ENCODE measurements at places on chromosomes 1 and 21.

- peak; percentile 32 for DNase-seq
- no peaks in the 10 kb centered on the region for H3K36me3 ChIP-seq
- no peak overlapping the region for H3K27ac ChIP-seq
Measured at GRCh38 chr1:17198476-17199258, 6.3 kb upstream of the PADI1 start.

GRCh38 chr1:118862755-118863154, 125.4 kb downstream of the TBX15 start:
- no peak overlapping the region for H3K27ac ChIP-seq
- H3K27me3 ChIP-seq: no peaks in the 10 kb centered on the region
- H3K36me3 ChIP-seq: no peaks in the 10 kb centered on the region

DNA sequence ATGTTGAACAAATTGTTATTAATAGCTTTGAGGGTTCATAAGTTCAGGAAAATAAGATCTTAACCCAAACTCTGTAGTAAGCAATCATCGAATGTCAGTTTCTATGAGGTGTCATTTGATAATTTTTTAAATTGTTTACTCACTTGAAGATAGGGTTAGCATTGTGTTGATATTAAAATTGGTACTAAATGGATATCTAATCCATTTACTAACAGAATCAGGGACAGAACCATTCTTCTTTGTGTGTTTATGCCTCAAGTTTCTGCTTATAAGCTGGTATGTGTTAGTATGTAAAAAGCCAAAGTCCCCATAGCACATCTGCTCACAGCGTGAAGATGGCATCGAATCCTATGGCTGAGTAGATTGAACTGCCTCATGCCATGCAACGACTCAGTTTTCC, 13.4 kb downstream of the DDR2 start:
- H3K27ac ChIP-seq: no peak overlapping the region
- no peak overlapping the region for H3K4me3 ChIP-seq
- no peaks in the 10 kb centered on the region for H3K27me3 ChIP-seq
- H3K36me3 ChIP-seq: no peaks in the 10 kb centered on the region

DNA sequence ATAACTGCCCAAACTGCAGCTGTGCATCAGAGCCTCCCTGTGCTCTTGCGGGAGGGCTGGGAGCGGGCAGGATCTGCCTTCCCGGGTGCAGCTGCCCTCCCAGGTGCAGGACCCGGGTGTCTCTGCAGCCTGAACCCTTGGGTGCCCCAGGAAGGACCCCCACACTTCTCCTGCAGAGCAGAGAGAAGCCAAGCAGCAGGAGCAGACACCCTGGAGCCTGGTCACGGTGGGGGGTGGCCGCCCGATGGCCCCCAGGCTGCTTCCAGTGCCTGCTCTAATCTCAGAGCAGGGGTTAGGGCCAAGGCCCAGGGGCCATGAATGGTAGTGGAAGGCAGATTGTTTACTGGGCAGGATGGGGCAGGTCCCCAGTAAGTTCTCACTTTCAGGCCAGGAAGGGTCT, 83.0 kb downstream of the RHOU start:
- DNase-seq: no peak
- no peaks in the 10 kb centered on the region for H3K27me3 ChIP-seq
- H3K4me3 ChIP-seq: no peak overlapping the region
- H3K27ac ChIP-seq: no peak overlapping the region
- no peaks in the 10 kb centered on the region for H3K4me1 ChIP-seq

DNA sequence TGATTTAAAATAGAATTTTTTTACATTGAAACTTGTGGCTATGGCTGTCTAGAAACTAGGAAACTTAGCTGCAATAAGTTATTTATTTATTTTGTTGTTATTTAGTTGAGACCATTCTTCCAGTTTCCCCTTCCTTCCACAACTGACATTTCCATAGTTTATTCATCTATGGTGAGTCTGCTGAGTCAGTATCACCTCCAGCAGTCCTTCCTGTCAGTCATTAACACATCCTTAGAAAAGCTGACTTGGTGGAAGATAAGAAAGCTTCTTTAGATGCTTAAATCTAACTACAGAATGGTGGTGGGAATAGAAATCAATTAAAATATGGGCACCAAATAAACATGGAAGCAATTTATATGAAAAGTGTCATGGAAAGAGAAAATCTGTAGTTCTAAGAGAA, 714.0 kb downstream of the RWDD3 start:
- no peaks in the 10 kb centered on the region for H3K36me3 ChIP-seq
- H3K27ac ChIP-seq: no peak overlapping the region
- no peak overlapping the region for H3K4me3 ChIP-seq
- no peaks in the 10 kb centered on the region for H3K4me1 ChIP-seq

GRCh38 chr1:151831605-151832004, at the start of gene RORC:
RORC (minus strand) TSS chr1:151831802; CDS start chr1:151831764, 38 bp downstream.
- DNase-seq: no peak
- peak within 1 kb of the TSS; percentile 51 for H3K4me3 ChIP-seq
- H3K27ac ChIP-seq: peak within 1 kb of the TSS; percentile 82
- H3K27me3 ChIP-seq: no peaks in the 10 kb centered on the region
- H3K36me3 ChIP-seq: no peaks in the 10 kb centered on the region
- H3K4me1 ChIP-seq: peaks cover 72% of the 10 kb centered on the region

GRCh38 chr21:31397515-31397926, 53.5 kb upstream of the TIAM1 start:
- no peaks in the 10 kb centered on the region for H3K27me3 ChIP-seq
- H3K4me1 ChIP-seq: peaks cover 4% of the 10 kb centered on the region
- H3K4me3 ChIP-seq: no peak overlapping the region
- DNase-seq: no peak

DNA sequence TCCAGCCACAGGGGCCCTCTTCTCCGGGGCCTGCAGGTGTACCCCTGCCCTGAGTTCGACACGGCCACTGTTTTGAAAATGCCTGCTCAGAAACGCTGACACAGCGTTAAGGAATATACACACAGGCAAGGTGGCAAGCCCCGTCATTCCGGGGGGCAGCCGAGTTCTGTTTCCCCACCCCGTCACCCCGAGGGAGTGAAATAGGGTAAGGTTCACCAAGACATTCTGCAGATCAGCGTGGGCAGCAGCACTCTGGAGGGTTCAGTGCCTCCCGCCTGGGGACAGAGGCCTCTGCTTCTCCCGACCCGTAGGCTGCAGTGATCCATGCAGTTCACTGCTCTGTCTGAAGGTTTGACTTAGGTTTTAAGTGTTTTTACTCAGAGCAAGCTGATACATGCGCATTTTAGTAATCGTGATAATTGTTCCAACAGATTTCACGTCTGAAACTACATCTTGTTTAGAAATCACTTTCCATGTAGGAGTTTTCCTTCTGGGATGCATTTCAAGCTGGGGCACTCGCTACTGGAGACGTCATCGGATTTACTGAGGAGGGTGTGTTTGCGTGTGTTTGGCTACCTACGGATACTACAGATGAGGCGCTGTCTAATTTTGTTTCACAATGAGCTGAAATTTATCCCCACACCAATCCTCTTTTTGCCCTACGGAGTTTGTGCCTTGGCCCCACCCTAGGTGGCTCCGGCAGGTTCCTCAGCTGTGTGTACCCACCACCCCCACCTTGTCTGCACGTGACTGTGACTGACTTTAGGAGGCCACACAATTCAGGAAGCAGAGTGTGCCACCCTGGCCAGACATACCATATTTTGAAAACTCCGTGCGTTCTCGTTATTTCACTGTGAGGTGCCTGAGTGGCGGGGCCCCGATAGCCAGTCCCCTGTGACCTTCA, 63.5 kb downstream of the AGPAT3 start:
- no peak overlapping the region for H3K4me3 ChIP-seq
- peaks cover 4% of the 10 kb centered on the region for H3K36me3 ChIP-seq
- no peaks in the 10 kb centered on the region for H3K27me3 ChIP-seq
- H3K27ac ChIP-seq: peak overlapping the region; percentile 85

GRCh38 chr1:241225741-241226140, 131.3 kb downstream of the RGS7 start:
- no peaks in the 10 kb centered on the region for H3K27me3 ChIP-seq
- no peak for DNase-seq
- no peaks in the 10 kb centered on the region for H3K4me1 ChIP-seq
- no peak overlapping the region for H3K4me3 ChIP-seq
- no peak overlapping the region for H3K27ac ChIP-seq
- H3K36me3 ChIP-seq: no peaks in the 10 kb centered on the region

- no peaks in the 10 kb centered on the region for H3K27me3 ChIP-seq
- H3K4me3 ChIP-seq: no peak overlapping the region
- no peak overlapping the region for H3K27ac ChIP-seq
- no peaks in the 10 kb centered on the region for H3K4me1 ChIP-seq
Measured at GRCh38 chr1:239547987-239548386, 161.6 kb downstream of the CHRM3 start.

DNA sequence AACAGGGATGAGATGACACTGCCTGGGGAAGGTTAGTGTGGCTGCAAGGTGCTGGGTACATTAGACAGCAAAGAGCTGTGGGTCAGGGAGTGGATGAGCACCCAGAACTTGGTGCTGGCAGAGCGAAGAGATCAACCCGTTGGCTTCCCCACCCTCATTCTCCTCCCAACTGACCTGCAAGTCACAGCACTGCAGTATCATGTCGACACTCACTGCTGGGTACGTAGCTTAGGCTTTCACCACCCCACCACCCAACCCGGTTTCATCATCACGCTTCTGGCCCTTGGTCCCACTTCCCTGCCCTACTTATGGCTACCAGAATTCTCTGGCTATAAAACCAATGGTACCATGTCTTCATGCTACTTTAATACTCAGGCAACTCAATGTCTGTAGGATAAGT, 73.6 kb upstream of the LYST start:
- H3K36me3 ChIP-seq: no peaks in the 10 kb centered on the region
- no peak overlapping the region for H3K4me3 ChIP-seq
- no peaks in the 10 kb centered on the region for H3K27me3 ChIP-seq
- H3K4me1 ChIP-seq: peaks cover 51% of the 10 kb centered on the region
- no peak overlapping the region for H3K27ac ChIP-seq

GRCh38 chr1:18109058-18109755, 1.6 kb downstream of the IGSF21 start:
- peaks cover 42% of the 10 kb centered on the region for H3K4me1 ChIP-seq
- peaks cover 89% of the 10 kb centered on the region for H3K27me3 ChIP-seq
- no peaks in the 10 kb centered on the region for H3K36me3 ChIP-seq
- peak overlapping the region; percentile 43 for H3K4me3 ChIP-seq

DNA sequence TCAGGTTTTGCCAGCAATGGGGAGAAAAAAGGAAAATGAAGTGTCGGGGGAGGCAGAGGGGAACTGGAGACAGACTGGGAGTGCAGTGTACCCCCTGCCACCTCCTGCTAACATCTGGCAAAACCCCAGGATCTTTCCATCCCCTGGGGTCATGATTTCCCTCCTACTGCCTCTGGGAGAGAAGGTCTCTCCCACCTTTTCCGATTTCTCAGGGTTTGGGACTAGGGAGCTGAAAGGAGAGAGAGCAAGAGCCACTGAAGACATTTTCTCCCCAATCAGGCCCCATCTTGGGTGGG, 5.1 kb downstream of the FHL3 start:
- H3K27me3 ChIP-seq: no peaks in the 10 kb centered on the region
- peak overlapping the region; percentile 86 for H3K27ac ChIP-seq
- H3K36me3 ChIP-seq: peaks cover 15% of the 10 kb centered on the region
- no peak for DNase-seq
- H3K4me3 ChIP-seq: peak overlapping the region; percentile 0

GRCh38 chr1:60898987-60899386, 183.4 kb upstream of the NFIA start:
- H3K27me3 ChIP-seq: no peaks in the 10 kb centered on the region
- no peak overlapping the region for H3K27ac ChIP-seq
- H3K4me3 ChIP-seq: no peak overlapping the region
- no peak for DNase-seq
- peaks cover 11% of the 10 kb centered on the region for H3K4me1 ChIP-seq

DNA sequence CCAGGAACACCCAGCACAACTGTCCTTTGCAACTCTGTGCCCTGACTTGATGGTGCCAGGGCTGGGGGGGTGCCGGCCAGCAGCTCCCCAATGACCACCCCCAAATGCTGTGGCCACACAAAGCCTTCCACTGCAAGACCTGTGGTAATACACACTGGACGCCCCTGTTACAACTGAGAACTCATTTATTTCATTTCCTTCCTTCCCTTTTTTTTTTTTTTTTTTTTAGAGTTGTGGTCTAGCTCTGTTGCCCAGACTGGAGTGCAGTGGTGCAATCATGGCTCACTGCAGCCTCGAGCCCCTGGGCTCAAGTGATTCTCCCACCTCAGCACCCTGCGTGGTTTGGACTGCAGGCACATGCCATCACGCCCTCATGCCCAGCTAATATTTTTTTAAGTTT, 25.2 kb downstream of the TP73 start:
- H3K36me3 ChIP-seq: no peaks in the 10 kb centered on the region
- H3K4me1 ChIP-seq: peaks cover 13% of the 10 kb centered on the region
- no peak overlapping the region for H3K27ac ChIP-seq
- DNase-seq: no peak
- peaks cover 32% of the 10 kb centered on the region for H3K27me3 ChIP-seq

DNA sequence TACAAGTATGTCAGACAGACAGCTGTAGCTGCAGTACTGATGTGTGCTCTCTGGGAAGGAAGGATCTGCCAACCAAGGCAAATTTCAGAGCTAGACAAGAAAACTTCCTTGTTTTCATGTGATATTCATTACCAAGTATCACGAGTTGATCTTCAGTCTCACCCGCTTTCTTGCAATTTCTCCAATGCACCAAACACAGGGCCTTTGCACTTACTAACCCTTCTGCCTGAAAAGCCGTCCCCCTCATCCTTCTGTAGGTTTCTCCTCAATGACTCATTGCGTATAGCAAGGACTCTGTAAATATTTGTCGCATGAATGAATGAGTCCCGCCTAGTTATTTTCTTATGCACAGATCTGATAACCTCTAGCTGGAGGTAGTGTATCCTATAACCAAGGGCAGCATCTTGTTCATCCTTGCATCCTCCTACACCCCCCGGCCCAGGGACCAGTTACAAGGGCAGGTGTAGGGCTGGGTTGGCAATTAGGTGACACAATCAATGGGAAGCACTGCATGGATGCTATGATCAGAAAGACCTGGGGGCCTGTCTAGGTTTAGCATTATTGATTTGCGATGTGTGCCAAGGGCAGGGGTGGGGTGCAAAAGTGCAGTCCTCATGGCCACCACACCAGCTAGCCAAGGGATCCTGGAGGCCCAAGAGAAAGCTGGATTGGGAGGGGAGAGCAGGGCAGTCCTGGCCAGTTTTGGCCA, 51.4 kb upstream of the GPR157 start:
- H3K4me1 ChIP-seq: peaks cover 35% of the 10 kb centered on the region
- peaks cover 3% of the 10 kb centered on the region for H3K27me3 ChIP-seq
- peak overlapping the region; percentile 80 for H3K4me3 ChIP-seq
- DNase-seq: no peak
- H3K27ac ChIP-seq: no peak overlapping the region

- H3K27ac ChIP-seq: no peak overlapping the region
- DNase-seq: no peak
- H3K4me3 ChIP-seq: no peak overlapping the region
Measured at GRCh38 chr1:18636596-18637508, 6.2 kb downstream of the PAX7 start.

GRCh38 chr1:22044690-22045420, 7.7 kb upstream of the CDC42 start:
- H3K27me3 ChIP-seq: no peaks in the 10 kb centered on the region
- no peaks in the 10 kb centered on the region for H3K36me3 ChIP-seq
- no peak for DNase-seq
- peak overlapping the region; percentile 79 for H3K27ac ChIP-seq

Measured in suprapubic skin (tissue), 4 donors.